Hippocampal formation (tissue), 2 donors: ENCODE measurements at places on chromosomes 3 and 15.

DNA sequence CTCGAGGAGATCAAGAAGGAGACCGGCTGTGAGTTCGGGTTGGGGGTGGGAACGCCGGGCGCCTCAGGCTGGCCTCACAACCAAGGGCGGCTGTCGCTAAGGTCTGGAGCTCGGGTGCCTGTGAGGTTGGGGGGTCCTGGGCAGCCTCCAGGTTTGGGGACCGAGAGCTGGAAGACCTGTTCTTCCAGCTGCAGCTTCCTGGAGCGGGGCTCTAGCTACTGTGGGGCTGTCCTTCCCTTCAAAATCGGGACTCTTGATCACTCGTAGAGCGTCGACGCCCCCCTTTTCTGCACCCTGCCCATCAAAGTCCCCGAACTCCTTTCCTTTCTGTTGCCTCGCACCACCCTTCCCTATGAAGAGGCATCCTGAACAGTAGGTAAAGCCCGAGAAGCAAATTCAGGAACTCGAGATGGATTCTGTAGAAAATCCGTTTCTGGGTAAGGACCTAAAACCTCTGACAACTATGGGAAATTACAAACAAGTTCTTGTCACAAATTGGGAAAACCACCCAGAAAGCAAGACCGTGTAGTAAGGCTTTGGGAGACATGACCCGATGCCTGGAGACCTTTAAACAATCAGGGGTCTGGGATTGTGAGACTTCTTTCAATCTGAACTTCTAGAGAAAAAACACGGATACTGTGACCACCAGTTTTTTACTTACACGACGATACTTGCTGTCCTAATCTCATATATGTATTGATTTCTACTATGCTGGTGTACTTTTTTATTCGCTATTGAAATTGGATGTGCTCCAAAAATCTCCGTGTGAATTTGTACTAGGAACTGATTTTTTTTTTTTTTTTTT lies 556 bp downstream of the CHP1 start:
- DNase-seq: no peak

DNA sequence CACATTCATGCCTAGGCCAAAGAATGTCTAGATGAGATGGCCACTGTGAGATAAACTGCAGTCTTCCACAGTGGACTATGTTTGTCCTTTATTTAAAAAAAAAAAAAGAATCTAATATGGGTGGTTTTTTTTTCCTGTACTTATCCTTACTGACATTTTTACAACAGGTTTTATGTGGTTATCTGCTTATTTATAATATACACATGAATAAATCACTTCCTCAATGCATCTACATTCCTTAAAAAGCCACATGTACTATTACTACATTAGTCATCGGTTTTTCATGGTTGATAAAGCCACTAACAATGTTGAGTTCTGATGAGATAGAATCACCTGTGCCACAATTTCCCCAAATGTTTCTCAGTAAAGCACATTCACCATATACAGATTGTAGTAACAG lies 341.3 kb upstream of the THBS1 start:
- DNase-seq: no peak

- DNase-seq: peak; percentile 69
Measured at GRCh38 chr3:141460097-141460704, 26.6 kb upstream of the RASA2 start.

GRCh38 chr3:188230962-188231361 lies 77.0 kb downstream of the LPP start:
- DNase-seq: no peak

- DNase-seq: no peak
Measured at GRCh38 chr3:188296761-188297612, 143.0 kb downstream of the LPP start.

GRCh38 chr3:171383206-171384018 lies 76.8 kb downstream of the TNIK start:
- peak; percentile 77 for DNase-seq

DNA sequence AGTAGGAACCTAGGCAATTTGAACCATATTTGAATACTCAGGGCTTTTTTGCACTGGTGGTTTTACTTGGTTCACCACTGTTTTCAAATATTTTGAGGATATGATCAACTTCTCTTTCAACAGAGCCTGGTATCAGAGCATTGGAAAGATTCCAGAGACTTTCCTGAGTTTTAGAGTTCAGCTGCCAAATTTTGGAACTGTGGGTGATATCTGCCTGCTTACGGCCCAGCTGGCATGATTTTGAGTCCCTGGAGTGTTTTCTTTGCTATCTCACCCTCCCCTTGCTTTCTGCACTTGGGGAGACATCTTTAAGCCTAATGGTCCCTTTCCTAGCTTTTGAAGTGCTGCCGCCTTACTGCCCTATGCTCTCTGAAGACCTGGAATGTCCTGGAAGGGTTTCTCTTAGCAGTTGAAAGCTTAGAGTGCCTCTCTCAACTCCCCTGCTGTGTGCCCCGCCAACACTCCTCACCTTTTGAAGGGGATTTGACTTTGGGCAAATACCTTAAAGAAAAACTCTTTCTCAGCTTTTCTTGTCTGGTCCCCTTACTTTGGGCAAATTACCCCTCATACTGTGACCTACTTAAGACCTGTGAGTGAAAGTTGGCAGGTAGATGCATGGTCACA lies 539.1 kb downstream of the MFSD1 start:
- no peak for DNase-seq

- DNase-seq: no peak
Measured at GRCh38 chr3:38268087-38268486, 2.5 kb downstream of the SLC22A13 start.

DNA sequence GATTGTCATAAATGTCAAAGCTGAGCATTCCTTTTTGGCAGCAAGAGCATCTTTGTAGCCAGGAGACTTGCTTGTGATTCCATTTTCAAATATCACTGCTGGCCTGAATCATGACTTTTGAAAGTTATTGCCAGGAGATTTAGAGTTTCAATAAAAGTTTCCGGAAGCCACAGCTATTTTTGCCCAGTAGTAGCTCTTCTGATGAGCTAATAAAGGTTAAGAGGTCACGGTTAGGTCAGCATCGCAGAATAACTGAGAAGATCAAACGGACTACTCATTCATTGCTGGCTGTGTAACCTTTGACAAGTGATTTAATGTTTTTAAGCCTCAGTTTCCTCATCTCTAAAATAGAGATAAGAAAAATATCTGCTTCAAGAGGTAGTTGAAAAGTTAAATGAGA lies 105.1 kb upstream of the ETV5 start:
- DNase-seq: no peak

GRCh38 chr15:22868495-22868894 lies 30.0 kb downstream of the NIPA2 start:
- DNase-seq: no peak

DNA sequence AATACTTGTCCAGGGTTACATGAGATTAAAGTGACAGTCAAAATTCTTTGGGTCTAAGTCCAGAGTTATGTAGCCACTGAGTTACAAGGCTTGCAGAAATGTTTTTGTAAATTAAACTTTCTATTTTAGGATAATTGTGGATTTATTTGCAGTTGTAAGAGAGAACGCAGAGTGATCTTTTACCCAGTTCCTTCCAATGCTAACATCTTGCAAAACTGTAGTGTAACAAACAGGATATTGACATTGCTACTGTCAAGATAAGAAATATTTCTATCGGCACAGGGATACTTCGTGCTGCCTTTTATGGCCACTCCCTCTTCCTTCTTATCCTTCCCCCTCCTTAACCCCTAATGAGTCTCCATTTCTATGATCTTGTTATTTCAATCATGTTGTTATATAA lies 1022.9 kb downstream of the MCTP2 start:
- DNase-seq: no peak

DNA sequence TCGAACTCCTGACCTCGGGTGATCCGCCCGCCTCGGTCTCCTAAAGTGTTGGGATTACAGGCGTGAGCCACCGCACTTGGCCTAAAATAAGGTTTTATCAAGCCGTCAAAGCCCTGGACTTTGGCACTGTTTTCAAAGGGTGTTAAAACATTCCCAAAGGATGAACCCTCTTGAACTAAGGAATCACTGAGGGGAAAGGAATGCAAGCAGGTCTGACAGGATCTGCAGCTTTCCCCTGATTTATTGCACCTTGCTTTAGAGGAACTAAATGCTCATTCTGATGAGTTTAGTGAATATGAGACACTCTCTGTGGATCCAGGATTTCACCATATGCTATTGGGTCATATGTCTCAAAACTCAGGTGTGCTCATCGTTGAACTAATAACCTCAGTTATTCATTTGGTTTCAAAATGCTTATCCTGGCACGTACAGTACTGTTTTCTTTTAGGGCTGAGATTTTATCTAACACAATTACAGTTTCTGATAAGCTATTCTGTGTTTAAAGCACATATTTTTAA lies 63.0 kb upstream of the TSC22D2 start:
- no peak for DNase-seq

DNA sequence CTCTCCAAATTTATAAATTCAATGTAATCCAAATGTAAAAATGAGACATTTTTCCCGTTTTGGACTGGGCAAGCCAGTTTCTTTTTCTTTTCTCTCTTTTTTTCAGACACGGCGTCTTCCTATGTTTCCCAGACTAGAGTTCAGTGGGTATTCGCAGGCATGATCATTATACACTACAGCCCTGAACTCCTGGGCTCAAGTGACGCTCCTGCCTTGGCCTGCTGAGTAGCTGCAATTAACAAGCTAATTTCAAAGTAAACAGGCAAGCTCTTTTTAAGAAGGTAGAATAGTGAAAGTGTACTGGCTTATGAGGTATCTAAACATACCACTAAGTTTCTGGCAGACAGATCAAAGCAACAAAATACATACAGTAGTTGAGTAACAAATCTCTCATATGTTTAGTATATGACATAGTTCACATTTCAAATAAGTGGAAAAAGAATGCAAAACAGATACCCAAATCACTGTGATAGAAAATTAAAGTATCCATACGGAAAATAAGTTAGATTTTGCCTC lies 13.5 kb downstream of the HIGD1A start:
- no peak for DNase-seq

GRCh38 chr15:31975830-31976229 lies 54.5 kb upstream of the CHRNA7 start:
- no peak for DNase-seq

- DNase-seq: no peak
Measured at GRCh38 chr3:16255326-16255725, 9.4 kb downstream of the DPH3 start.

DNA sequence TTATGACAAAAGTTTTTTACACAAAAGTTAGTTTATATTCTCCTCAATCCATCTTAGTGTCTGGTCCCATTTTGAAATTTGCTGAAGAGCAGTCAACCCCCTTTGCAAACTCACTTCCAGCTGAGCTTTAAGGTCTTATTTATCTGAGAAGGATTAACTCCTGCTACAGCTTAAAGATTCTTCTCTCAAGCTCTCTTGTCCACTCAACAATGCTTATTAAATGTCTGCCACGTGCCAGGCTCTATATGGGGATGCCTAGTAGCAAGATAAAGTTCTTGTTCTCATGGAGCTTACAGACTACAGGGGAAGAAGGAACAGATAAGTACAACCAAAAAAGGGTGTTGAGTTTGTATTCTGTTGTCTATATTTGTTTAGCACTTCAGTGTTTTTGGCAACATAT lies 18.7 kb downstream of the TMPRSS7 start:
- DNase-seq: no peak

GRCh38 chr3:123817413-123817812 lies 66.7 kb downstream of the MYLK start:
- no peak for DNase-seq

- no peak for DNase-seq
Measured at GRCh38 chr3:129365296-129366136, 62.9 kb downstream of the EFCAB12 start.

DNA sequence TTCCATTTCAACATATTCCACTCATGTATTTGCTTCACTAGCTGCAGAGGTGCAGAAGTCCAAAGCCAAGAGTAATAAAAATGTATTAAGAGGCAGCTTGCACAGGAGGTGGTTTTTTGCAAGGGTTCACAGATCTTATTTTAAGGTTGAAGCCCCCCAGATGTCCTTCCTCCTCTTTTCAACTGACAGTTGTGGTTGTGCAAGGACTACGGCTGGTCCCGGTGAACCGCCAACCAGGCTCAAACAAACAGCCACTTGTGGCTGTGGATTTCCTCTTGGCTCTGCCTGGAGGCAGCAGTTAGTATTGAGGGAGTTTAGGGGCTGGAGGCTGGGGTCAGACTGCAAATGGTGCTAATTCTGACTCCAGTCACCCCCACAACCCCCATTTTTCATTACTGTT lies 240.7 kb upstream of the TBC1D5 start:
- DNase-seq: no peak

GRCh38 chr3:10173095-10173925 lies 8.6 kb downstream of the IRAK2 start:
- DNase-seq: no peak

DNA sequence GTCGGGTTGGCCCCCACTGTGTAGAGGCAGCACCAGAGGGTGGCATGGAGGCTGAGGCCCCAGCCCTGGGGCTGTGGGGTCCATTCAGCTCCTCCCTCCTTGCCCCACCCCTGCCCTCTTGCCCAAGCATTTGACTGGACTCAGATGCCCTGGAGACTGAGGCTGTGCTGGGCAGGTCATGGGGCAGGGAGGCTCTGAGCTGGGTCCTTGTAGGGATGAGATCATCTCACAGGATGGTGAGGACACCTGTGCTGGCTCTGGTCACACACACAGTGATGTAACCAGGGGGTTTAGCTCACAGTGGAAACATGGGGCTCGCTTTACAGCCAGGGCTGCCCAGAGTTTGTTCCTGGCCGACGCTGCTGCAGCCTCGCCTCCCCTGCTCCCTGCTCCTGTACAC lies 17.8 kb downstream of the ALPK3 start:
- DNase-seq: no peak

DNA sequence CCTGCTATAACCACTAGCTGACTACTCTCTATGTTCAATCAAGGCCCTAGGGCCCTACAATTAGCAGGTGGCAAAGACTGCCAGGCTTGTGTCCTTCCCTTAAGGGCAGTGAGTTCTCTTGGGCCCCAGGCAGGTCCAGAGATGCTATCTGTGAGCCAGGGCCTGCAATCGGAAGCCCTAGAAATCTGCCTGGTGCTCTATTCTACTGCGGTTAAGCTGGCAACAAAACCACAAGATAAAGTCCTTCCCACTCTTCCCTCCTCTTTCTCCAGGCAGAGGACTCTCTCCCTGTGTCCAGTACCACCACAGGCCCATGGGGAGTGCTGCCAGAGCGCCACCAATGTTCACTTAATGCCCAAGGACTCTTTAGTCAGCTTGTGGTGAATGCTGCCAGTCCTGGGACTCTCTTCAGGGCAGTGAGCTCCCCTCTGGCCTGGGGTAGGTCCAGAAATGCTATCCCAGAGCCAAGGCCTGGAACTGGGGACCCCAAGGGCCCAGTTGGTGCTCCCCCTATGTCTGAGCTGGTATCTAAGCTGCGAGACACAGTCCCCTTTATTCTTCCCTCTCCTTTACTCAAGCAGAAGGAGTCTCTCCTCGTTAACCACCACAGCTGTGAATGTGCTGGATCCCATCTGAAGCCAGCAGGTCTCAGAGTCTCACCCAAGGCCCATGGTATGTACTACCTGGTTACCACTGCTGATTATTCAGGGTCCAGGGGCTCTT lies 34.7 kb downstream of the XXYLT1 start:
- no peak for DNase-seq

GRCh38 chr3:41001556-41001955 lies 197.7 kb upstream of the CTNNB1 start:
- no peak for DNase-seq

- no peak for DNase-seq
Measured at GRCh38 chr3:166445865-166446264, 608.6 kb upstream of the BCHE start.
